ENCODE measurements at places on chromosomes 5 and 9.

DNA sequence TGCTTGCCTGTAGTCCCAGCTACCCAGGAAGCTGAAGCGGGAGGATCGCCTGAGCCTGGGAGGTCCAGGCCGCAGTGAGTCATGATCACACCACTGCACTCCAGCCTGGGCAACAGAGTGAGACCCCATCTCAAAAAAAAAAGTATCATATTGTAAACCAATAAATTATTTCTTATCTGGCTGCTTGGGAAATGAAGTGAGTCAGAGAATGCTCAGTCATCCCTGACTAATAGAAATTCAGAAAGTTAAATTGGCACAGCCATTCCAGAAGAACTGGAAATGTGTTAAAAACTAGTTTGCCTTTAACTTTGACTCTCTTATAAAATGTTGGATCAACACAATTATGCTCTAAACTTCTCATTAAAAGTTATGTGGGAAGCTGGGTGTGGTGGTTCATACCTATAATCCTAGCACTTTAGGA, 9.8 kb upstream of the GNE start:
- no peak for DNase-seq

DNA sequence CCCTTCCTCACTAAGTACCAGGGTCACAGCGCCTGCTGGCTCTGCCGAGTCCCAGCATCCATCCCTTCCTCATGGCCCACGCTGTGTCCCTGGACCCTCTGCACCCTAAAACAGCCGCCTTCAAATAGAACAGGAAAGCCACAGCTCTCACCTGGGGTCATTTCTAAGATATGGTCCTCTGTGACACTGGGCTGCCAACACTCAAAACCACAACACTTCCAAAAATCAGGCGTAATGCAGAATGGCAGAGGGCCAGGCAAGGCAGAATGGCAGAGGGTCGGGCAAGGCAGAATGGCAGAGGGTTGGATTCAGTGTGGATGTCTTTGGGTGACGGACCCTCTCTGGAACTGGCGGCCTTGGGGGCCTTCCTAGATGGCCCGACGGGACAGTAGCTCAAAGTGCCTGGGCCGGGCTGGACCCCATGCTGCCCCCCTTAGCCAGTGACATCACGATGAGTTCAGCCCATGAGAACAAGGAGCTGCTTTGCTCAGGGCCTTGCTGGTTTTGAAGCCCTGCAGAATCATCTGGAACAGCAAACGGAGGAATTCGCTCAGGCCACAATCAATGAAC, 35.3 kb downstream of the ZDHHC11B start:
- DNase-seq, result no peak

DNA sequence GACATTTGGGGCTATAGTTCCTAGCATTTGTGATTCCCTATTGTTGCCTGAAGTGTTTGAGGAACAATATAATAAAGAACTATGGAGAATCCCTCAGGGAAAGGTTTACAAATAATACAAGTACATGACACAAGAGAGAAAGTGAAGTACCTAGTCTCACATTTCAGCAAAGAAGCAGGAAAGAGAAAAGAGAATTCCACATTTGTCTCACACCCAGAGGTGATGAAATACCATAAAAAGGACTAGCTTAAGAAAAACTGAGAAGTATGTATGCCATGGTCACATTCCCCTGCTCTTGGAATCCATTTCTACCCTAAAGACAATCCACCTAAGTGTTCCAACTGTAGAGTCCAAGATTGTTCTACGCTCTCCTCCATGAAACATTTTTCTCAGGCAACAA, 79.0 kb upstream of the TARS1 start:
- no peak for DNase-seq

GRCh38 chr5:17794815-17795214, 160.6 kb downstream of the TAF11L14 start:
- no peak for DNase-seq

DNA sequence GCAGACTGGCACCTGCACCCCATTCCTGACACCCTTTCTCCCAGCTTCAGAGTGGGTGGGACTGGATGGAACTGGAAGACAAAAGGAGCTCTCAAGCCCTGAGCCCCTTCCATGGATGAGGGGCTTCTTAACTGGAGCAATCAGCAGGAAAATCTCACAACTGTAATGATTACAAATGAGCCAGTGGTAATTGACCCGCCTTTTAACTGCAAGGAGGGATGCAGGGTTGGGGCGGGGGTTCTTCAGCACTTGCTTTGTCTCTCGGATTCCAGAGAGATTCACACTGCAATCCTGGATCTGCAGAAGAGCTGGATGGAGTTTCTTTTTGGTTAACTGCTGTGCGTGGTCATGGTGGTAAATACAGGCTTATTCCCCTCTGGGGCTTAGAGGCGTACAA, 160.1 kb upstream of the SHB start:
- DNase-seq, result no peak

GRCh38 chr9:86356871-86357866, 3.0 kb upstream of the TUT7 start:
- DNase-seq, result no peak

GRCh38 chr9:90107040-90107725, 502.4 kb downstream of the GADD45G start:
- no peak for DNase-seq

- no peak for DNase-seq
Observed at GRCh38 chr9:122263699-122264349, 816 bp downstream of the RBM18 start.

All from T-helper 2 cell treated with Interferon-gamma antibody and Interleukin-4, amounts not matched to agents 5 μg/mL and 100 μg/mL, for 36 hours (primary cell).